ENCODE measurements at places on chromosomes 12 and 14.

GRCh38 chr12:65885312-65885711 is 61.0 kb downstream of the HMGA2 start:
- DNase-seq: no peak
- H3K36me3 ChIP-seq: no peaks in the 10 kb centered on the region
- H3K4me1 ChIP-seq: no peaks in the 10 kb centered on the region
- H3K27me3 ChIP-seq: no peaks in the 10 kb centered on the region

GRCh38 chr12:120980800-120981368 is 2.5 kb downstream of the HNF1A start:
- no peaks in the 10 kb centered on the region for H3K36me3 ChIP-seq
- no peak for DNase-seq
- peak overlapping the region; percentile 9 for H3K4me3 ChIP-seq

- no peak within 1 kb of the TSS for H3K27ac ChIP-seq
- H3K4me3 ChIP-seq: peak within 1 kb of the TSS; percentile 30
- H3K36me3 ChIP-seq: no peaks in the 10 kb centered on the region
- H3K27me3 ChIP-seq: peaks cover 4% of the 10 kb centered on the region
Measured at GRCh38 chr12:49336645-49337584, at the start of gene C1QL4. C1QL4 (minus strand) TSS chr12:49337188; CDS start chr12:49336477, 711 bp downstream.

DNA sequence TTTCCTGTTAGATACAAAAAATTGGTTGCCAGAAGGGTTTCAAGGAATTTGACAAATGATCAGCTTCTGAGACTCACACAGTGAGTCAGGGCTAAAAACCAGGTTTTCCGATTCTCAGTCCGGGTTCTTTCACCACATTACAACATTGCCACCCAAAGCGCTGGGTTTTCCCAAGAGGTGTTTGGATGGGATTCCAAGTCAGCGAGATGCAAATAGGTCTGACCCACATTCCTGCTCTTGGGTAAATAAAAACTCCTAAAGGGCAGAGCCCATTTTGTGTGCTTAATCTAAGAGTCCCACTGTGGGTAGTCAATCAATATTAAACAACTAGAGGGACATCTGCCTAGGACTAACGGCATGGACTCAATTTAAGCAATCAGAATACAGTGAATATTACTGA is 5.4 kb upstream of the RIC8B start:
- peaks cover 23% of the 10 kb centered on the region for H3K4me1 ChIP-seq
- H3K4me3 ChIP-seq: no peak overlapping the region
- DNase-seq: no peak
- no peak overlapping the region for H3K27ac ChIP-seq

- no peak overlapping the region for H3K4me3 ChIP-seq
- H3K27ac ChIP-seq: no peak overlapping the region
- DNase-seq: no peak
- H3K27me3 ChIP-seq: no peaks in the 10 kb centered on the region
- peaks cover 16% of the 10 kb centered on the region for H3K4me1 ChIP-seq
Measured at GRCh38 chr12:110530511-110530910, 28.4 kb downstream of the RAD9B start.

DNA sequence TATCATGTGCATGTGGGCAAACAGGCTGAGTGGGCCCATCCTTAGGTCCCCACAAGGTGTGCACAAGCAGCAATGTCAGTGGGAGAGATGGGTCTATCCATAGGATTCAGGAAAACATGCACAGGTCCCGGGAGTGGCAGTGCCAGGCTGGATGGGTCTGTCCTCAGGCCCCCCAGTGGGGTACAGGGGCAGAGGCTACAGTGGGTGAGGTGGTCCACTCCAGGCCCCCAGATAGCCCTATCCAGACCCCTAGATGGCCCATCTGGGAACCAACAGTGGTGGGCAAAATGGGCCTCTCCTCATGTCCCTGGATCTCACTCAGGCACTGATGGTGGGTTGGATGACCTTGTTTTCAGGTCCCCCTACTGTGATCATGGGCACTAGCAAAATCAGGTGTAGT is 277.8 kb upstream of the SYT1 start:
- H3K27me3 ChIP-seq: no peaks in the 10 kb centered on the region
- no peaks in the 10 kb centered on the region for H3K36me3 ChIP-seq
- no peak overlapping the region for H3K27ac ChIP-seq
- no peaks in the 10 kb centered on the region for H3K4me1 ChIP-seq
- no peak for DNase-seq

GRCh38 chr12:44034906-44035305 is 199.0 kb downstream of the TMEM117 start:
- H3K4me1 ChIP-seq: no peaks in the 10 kb centered on the region
- no peaks in the 10 kb centered on the region for H3K27me3 ChIP-seq
- no peaks in the 10 kb centered on the region for H3K36me3 ChIP-seq
- DNase-seq: no peak

- H3K27me3 ChIP-seq: no peaks in the 10 kb centered on the region
- peaks cover 5% of the 10 kb centered on the region for H3K4me1 ChIP-seq
- no peak overlapping the region for H3K4me3 ChIP-seq
- DNase-seq: no peak
Measured at GRCh38 chr14:63275611-63276010, 43.1 kb downstream of the GPHB5 start.

DNA sequence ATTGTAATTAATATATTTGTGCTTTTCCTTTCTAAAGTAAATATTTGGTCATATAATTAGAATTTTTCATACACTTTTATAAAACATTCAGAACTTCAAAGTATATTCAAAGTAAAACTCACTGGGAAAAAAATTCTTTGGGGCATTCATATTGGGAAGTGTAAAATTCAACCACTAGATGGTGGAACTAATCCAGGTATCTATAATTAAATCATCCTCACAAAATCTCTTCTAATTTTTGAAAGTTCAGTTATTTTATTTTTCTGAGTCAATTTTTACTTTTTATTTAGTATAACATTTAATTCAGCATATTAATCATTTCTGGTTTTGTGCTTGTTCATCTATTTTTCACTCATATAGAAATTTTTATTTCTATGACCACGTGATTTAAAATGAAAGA is 81.0 kb downstream of the NTS start:
- H3K4me3 ChIP-seq: no peak overlapping the region
- H3K4me1 ChIP-seq: no peaks in the 10 kb centered on the region
- DNase-seq: no peak
- no peak overlapping the region for H3K27ac ChIP-seq
- H3K27me3 ChIP-seq: no peaks in the 10 kb centered on the region
- H3K36me3 ChIP-seq: no peaks in the 10 kb centered on the region

DNA sequence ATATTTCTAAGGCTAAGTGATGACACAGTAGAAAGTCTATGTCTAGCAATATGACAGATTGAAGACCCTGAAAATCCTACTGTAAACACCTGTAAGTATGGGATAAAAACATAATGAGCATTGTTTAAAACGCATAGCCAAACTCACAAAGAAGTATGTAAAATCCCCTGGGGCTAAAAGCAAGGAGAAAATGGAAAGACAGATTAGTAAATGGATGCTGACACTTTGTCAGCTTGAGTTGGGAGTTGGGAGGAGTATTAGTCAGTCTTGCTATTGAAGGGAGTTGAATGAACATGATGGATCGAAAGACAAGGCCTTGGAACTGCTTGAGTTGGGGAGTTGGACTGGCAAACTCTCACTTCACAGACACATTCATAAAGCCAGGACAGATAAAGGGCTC is 79.0 kb upstream of the PRKD1 start:
- H3K36me3 ChIP-seq: no peaks in the 10 kb centered on the region
- DNase-seq: no peak
- H3K27ac ChIP-seq: no peak overlapping the region
- no peak overlapping the region for H3K4me3 ChIP-seq
- peaks cover 3% of the 10 kb centered on the region for H3K4me1 ChIP-seq
- no peaks in the 10 kb centered on the region for H3K27me3 ChIP-seq

- no peak overlapping the region for H3K27ac ChIP-seq
- H3K4me3 ChIP-seq: no peak overlapping the region
- no peaks in the 10 kb centered on the region for H3K4me1 ChIP-seq
- H3K27me3 ChIP-seq: no peaks in the 10 kb centered on the region
- no peaks in the 10 kb centered on the region for H3K36me3 ChIP-seq
Measured at GRCh38 chr12:101653503-101653902, 43.9 kb upstream of the CHPT1 start.

GRCh38 chr12:132191715-132192553 is 47.7 kb downstream of the NOC4L start:
- no peaks in the 10 kb centered on the region for H3K36me3 ChIP-seq
- H3K27me3 ChIP-seq: no peaks in the 10 kb centered on the region
- no peak overlapping the region for H3K4me3 ChIP-seq
- no peaks in the 10 kb centered on the region for H3K4me1 ChIP-seq
- no peak for DNase-seq

DNA sequence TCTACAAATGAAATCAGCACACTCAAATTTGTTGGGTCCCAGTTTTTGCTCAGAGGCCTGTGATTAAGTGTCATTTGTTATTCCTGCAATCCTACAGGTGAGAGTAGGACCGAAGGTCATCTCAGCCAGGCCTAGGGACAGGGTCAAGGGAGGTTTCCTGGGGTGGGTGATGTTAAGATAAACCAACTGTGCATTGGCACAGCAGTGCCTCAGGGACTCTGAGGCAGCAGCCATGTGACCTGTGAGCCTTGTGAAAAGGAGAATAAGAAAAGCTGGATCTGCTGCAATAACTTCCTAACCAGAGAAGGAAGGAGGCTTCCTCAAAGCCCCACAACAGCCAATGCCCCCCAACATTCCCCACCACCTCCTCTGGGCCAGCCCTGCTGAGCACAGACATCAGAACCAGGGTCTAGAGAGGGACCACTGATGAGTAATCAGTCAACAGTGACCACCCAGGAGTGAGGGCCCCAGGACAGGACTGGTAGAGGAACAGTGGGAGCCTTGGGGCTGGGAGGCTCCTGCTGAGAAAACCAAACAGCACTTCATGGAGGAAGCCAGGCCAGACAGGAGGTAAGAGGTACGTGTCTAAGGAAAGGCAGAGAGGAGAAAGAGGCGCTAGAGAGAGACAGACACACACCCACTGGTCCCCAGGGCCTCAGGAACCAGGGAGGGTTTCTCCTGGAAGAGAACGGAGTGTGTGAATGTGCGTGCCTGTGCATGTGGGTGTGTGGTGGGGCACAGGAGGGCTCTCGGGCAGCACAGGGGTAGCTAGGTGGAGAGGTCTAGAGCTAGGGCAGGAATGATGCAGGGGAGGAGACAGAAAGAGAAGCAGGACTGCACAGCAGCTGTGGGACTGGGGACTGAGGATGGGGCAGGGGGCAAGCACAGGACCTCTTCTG is 82.4 kb downstream of the ITPK1 start:
- H3K27ac ChIP-seq: peak overlapping the region; percentile 82
- peaks cover 67% of the 10 kb centered on the region for H3K4me1 ChIP-seq
- H3K4me3 ChIP-seq: no peak overlapping the region
- H3K36me3 ChIP-seq: no peaks in the 10 kb centered on the region
- no peak for DNase-seq
- no peaks in the 10 kb centered on the region for H3K27me3 ChIP-seq

DNA sequence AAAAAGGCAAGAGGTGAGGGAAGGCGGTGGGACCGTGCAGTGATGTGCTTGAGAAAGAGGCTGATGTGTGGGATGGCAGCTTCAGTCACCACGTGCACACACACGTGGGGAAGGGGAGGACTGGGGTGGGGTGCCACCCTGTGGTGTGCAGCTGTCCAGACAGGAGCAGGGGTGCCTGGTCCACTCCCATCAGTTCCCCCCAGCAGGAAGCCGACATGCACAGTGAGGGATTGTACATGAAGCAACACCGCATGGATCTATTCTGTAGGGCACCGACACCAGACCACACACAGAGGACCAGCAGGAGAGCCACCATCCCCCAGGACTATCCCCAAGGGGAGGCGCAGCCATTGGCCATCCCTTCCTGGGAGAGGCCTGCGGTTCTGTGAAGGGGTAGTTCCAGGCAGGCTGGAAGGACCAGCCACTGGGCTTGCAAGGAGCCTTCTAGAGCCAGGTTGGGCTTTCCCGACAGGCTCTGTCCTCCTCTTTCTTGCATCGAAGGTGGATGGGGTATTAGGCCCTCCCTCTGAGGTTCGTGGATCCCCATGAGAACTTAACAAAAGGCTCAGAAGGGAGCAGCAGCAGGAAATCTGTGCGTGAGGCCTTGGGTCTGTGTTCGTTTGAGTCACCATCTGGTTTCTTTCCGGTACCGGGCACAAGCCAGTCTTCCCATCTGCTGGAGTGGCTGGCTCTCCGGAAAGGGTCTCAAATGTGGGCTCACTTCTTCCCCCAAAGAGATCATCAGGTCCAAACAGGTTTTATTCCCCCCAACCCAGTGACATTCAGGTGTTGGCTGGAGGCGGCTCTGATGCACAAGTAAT is 59.8 kb downstream of the PLEKHG3 start:
- no peaks in the 10 kb centered on the region for H3K27me3 ChIP-seq
- H3K36me3 ChIP-seq: no peaks in the 10 kb centered on the region
- peak overlapping the region; percentile 63 for H3K27ac ChIP-seq
- no peak for DNase-seq
- H3K4me1 ChIP-seq: peaks cover 25% of the 10 kb centered on the region

DNA sequence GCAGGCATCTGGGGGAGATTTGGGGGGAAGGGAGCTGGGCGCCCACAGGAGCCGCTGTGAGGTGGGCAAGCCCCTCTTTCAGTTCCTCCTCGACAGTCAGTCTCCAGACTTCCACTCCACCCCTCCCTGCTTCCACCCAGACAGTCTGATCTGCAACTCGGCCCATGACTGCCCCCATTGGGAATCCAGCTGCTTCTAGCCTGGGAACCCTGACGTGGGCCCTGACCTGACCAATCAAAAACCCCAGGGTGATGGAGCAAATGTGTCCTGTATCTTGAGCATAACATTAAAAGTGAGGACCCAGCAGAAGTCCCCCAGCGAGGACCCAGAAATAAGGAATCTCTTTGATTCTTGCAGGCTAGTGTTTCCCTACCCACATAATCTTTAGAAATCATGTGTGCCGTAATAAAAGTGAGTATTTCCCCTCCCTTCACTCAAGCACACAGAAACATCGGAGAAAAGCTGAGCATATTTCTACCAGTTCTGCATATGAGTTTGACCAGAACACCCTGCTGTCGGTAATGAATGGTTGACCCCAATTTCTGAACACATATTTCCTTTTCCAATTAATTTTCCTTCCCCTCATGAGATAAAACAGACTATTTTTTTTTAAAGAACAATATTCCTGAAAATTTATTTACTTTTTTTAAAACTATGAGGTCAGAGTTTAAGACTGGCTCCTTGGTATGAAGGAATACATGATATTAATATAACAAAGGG is 6.4 kb downstream of the SSH1 start:
- no peak overlapping the region for H3K4me3 ChIP-seq
- H3K4me1 ChIP-seq: peaks cover 22% of the 10 kb centered on the region
- no peak for DNase-seq

GRCh38 chr12:105384916-105385535 is 54.5 kb downstream of the C12orf75 start:
- DNase-seq: no peak
- no peak overlapping the region for H3K4me3 ChIP-seq
- H3K27ac ChIP-seq: no peak overlapping the region
- H3K27me3 ChIP-seq: no peaks in the 10 kb centered on the region

DNA sequence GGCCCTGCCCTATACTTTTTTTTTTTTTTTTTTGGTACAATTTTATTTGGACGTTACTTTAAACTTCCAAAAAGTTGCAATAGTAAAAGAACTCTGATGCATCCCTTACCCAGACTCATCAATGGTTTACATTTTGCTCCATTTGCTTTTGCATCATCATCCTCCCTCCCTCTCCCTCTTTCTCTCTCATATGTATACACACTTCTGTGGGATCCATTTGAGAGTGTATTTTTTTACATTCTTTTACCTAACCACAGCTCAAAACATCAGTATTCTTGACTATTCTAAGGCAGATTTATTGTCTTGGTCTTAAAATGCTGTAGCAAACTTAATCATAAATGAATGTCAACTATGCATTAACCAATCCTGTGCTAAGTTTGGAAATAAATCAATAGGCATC is 111.6 kb downstream of the PRICKLE1 start:
- no peaks in the 10 kb centered on the region for H3K36me3 ChIP-seq
- H3K27me3 ChIP-seq: no peaks in the 10 kb centered on the region
- DNase-seq: no peak
- no peaks in the 10 kb centered on the region for H3K4me1 ChIP-seq

GRCh38 chr14:91837076-91837475 is 30.3 kb downstream of the TC2N start:
- H3K27me3 ChIP-seq: no peaks in the 10 kb centered on the region
- H3K36me3 ChIP-seq: no peaks in the 10 kb centered on the region
- no peaks in the 10 kb centered on the region for H3K4me1 ChIP-seq
- peak overlapping the region; percentile 57 for H3K4me3 ChIP-seq
- DNase-seq: no peak
